Cardiac ventricle fibroblast (primary cell): ENCODE measurements at places on chromosomes 5 and 9. TPM values are rescaled to one million over a fixed set of nuclear protein-coding genes. Genes with fewer than 3 reads are reported as not detected.

The PROB1 gene
- total RNA-seq: 1.2 and 2.1 TPM in 2 replicates

The TYRP1 gene
- total RNA-seq: not detected in 2 replicates

The IQGAP2 gene
- 0.69 and 2.9 TPM in 2 replicates for total RNA-seq

The PCDHGC5 gene
- total RNA-seq: 2.1 and 2.9 TPM in 2 replicates

The RMND5B gene
- 10.0 and 11.9 TPM in 2 replicates for total RNA-seq

The NDUFS6 gene
- total RNA-seq: 50.7 and 60.0 TPM in 2 replicates

The ZNF883 gene
- 1.7 and 1.8 TPM in 2 replicates for total RNA-seq

The PGM5 gene
- total RNA-seq: 0.88 and 1.7 TPM in 2 replicates

The PCDHA2 gene
- total RNA-seq: not detected in 2 replicates

The SPATA31E1 gene
- not detected in 2 replicates for total RNA-seq

The THBS4 gene
- 0.87 TPM in 1 of 2 replicates, not detected in the other for total RNA-seq

The CCDC69 gene
- total RNA-seq: 9.3 and 11.7 TPM in 2 replicates

The LHX6 gene
- 0.05 and 0.81 TPM in 2 replicates for total RNA-seq

The C9 gene
- total RNA-seq: not detected in 2 replicates

The GABRA1 gene
- total RNA-seq: not detected in 2 replicates

The HTR1A gene
- total RNA-seq: not detected in 2 replicates

The ADGRD2 gene
- total RNA-seq: not detected in 2 replicates

The PANK3 gene
- 20.0 and 25.1 TPM in 2 replicates for total RNA-seq

The PELO gene
- 11.2 and 12.2 TPM in 2 replicates for total RNA-seq

The RNF20 gene
- 14.7 and 16.6 TPM in 2 replicates for total RNA-seq

The INSL4 gene
- total RNA-seq: not detected in 2 replicates

The DRD1 gene
- total RNA-seq: not detected in 2 replicates
